ENCODE measurements at places on chromosomes 6 and 20.

- no peak for DNase-seq
Measured at GRCh38 chr6:128172752-128173682, 272.2 kb upstream of the THEMIS start.

GRCh38 chr6:127177030-127177922, 58.8 kb downstream of the RSPO3 start:
- no peak for DNase-seq

DNA sequence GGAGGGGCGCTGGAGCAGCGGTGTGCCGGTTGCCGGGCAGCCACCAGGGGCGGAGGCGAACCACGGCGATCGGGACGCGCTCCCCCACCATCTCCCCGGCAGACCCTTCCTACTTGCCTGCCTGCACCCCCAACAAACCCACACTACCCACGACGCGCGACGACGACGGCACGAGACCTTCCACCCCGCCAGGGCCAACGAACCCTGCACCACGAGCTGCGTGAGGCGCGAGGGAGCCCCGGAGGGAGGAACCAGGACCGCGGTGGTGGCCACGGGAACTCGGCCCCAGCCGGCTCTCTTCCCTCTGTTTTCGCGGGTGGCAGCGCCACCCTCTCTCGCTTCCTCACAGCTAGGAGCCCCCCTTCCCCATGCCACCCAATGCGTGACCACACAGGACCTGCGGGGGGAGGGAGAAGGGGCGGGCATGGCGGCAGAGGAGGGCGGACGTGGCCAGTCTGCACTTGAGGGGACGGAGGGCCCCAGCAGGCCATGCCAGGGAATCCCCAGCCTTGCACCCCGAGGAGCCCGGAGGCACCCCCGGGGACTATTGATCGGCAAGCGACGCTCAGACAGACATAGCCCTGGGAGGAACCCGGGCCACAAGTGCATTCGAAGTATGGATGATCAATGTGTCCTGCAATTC, 1516.4 kb upstream of the DEFB115 start:
- no peak for DNase-seq

GRCh38 chr6:160387916-160388643, 39.9 kb downstream of the SLC22A3 start:
- DNase-seq = no peak

DNA sequence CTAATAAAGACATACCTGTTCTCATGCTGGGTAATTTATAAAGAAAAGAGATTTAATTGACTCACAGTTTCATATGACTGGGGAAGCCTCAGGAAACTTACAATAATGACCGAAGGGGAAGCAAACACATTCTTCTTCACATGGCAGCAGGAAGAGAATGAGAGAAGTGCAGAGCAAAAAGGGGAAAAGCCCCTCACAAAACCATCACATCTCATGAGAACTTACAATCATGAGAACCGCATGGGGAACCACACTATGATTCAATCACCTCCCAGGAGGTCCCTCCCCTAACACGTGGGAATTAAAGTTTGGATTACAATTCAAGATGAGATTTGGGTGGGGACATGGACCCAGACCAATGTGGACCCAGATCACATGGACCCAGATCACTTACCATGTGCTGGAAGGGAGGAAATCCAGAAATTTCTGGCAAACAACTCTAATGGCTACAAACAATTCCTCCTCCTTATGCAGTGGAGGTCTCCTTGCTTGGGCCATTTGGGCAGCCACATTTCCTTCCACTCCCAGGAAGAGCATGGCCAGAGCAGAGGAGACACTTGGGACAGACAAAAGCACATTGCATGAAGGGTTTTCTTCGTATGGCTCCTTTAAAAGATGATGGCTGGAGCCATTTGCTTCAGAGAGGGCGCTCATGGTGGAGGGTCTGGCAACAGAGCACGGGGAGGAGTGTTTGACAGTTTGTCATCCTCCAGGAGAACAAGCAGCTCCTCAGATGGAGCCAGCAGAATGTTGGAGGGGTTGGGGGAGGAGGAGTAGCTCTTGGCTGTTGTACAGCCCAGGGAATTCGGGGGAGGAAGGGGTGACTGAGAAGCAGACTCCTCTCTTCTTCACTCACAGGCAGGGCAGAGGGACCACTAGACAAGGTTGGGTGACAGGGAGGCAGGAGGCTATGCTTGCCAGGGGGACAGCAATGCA, 30.4 kb downstream of the SERPINB9 start:
- DNase-seq = no peak

- DNase-seq = no peak
Measured at GRCh38 chr6:130409418-130410100, 43.7 kb downstream of the TMEM200A start.

DNA sequence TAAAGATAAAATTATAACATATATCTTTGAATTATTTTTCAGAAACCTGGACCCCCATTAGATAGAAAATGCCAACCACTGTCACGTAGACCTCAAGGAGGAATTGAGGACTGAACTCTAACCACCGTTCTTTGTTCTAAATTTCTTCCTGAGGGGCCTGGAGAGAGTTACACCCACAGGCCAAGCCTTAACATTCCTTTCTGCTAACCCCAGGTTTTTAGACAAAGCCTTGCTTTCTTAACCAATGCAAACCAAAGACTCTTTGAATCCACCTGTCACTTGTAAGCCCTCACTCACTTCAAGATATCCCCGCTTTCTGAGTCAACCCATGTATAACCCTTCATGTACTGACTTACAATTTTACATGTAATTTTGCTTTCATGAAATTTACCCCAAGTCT, 41.0 kb downstream of the SNX14 start:
- DNase-seq = no peak

All from H54 (cell line).